ENCODE measurements at places on chromosomes 1 and 21. TPM values are rescaled to one million over a fixed set of nuclear protein-coding genes. Genes with fewer than 3 reads are reported as not detected.

GRCh38 chr1:243236604-243237252, 18.4 kb downstream of the CEP170 start:
- peak overlapping the region; percentile 44 for H3K27ac ChIP-seq
- no peaks in the 10 kb centered on the region for H3K4me1 ChIP-seq
- H3K36me3 ChIP-seq, result peaks cover 5% of the 10 kb centered on the region
- H3K4me3 ChIP-seq, result no peak overlapping the region

Gene LINGO4
- not detected for polyA plus RNA-seq

DNA sequence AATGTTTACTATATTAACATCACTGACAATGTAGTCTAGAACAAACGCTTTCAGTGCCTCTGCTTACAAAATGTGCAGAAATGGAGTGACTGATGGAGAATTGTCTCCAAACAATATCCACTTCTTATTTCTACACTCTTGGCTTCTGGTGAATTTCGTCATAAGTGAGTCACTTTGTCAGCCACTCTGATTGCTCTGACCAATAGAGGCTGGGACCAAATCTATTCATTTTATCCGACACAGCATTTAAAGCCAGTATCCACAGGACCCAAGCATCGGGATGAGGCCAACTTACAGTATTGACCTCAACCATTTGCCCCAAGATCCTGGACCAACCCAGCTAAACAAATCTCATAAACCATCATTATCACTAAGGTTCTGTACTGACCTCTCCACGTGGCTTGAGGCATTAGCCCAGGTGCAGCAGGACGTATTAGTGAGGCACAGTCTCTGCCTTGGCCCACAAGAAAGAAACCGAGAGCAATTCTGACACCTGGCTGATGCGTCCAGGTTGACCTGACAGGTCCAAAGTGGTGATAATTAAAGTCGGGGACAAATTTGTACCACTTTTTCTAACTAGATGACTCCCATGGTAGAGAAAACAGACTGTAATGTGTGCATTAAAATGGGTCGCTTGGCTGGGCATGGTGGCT, 53.3 kb upstream of the ERO1B start:
- no peak for DNase-seq
- H3K4me3 ChIP-seq, result no peak overlapping the region
- H3K36me3 ChIP-seq, result no peaks in the 10 kb centered on the region
- no peaks in the 10 kb centered on the region for H3K27me3 ChIP-seq

GRCh38 chr1:97427371-97427770, 493.5 kb downstream of the DPYD start:
- peaks cover 25% of the 10 kb centered on the region for H3K36me3 ChIP-seq
- no peaks in the 10 kb centered on the region for H3K27me3 ChIP-seq
- DNase-seq, result no peak
- H3K4me3 ChIP-seq, result no peak overlapping the region
- H3K4me1 ChIP-seq, result no peaks in the 10 kb centered on the region

DNA sequence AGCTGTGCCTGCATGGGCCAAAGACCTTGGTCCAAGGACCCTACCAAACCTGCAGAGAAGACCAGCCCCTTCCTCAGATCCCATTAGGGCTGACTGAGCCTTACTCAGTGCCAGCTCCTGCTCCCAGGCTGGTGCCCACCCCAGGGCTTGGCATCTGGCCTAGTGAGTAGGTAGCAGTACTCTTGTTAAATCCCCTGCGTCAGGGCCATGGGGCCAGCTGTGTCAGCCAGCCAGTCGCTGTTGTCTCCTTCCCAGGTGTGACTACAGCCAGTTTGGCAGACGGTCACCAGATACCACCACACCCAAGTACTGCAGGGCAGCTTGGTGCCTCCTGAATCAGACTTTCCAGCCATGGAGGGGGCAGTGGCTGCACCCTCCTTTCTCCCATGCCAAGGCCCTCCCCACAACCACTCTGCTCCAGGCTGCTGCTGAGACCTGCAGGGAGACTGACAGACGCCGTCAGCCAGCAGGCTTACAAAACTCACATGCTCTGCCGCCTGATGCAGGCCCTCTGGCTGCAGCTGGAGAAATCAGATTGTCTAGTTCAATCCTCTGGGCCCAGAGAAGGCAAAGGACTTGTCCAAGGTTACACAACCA, 3.0 kb downstream of the TENT5B start:
- H3K27me3 ChIP-seq, result no peaks in the 10 kb centered on the region
- DNase-seq, result no peak
- peaks cover 12% of the 10 kb centered on the region for H3K4me1 ChIP-seq
- no peak overlapping the region for H3K27ac ChIP-seq
- H3K4me3 ChIP-seq, result no peak overlapping the region

Gene CD1C
- not detected for polyA plus RNA-seq

Data from SK-N-SH (cell line).